ENCODE measurements at places on chromosomes 4 and X. TPM values are rescaled to one million over a fixed set of nuclear protein-coding genes. Genes with fewer than 3 reads are reported as not detected.

Gene SORCS2
- 0.17 TPM for total RNA-seq

DNA sequence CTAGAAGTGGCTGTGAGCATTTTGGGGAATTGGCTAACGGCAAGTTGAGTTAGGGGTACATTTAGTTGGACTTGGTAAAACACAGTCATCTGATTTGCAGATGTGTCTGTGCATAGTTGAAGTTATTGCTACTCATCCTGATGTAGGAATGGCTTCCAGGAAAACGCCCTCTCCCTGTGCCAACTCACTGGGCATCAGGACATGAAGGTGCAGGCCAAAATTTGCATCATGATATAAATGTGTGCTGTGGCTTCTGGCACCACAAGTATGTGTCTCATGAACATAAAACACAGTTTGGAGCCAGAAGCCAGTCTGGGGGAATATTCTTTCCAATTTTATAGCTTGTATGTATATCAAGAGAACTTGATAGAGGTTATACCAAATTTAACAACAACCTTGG is 54.2 kb upstream of the CBR4 start:
- DNase-seq, result peak; percentile 12

Gene SPATA4
- 0.66 TPM for total RNA-seq

Gene F8A3
- total RNA-seq, result 0.99 TPM

DNA sequence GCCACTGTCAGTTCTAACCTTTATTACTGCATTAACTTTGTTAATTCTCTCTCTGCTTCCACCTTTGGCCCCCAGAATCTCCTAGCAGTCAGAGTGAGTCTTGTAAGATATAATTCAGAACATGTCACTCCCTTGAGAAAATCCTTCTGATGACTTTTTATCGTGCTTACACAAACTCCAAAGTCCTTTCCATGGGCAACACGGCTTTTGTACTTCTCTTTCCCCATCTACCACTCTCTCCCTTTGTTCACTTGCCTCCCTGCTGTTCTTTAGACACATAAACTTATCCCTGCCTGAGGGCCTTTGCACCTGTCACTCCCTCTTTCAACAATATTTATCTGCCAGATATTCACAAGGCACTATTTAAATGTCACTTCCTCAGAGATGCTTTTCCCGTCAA is 64.8 kb downstream of the MAOB start:
- DNase-seq, result no peak

Gene ETDA
- total RNA-seq, result not detected

Gene FAM149A
- 9.4 TPM for total RNA-seq

DNA sequence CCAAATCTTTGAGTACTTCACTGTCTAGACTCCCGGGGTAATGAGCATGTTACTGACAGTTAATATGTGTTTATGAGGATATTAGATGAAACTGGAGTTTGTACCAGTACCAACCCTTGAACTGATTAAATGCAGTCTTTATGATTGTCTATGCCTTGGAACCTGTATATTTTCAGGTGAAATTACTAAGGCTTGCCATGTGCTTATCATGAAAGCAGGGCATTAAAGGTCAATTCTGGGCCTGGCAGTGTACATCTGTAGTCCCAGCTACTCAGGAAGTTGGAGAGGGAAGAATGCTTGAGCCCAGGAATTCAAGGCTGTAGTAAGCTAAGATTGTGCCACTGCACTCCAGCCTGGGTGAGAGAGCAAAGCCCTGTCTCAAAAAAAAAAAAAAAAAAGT is 27.6 kb downstream of the PHEX start:
- no peak for DNase-seq

GRCh38 chrX:107576392-107576791 is 51.9 kb upstream of the PRPS1 start:
- no peak for DNase-seq

DNA sequence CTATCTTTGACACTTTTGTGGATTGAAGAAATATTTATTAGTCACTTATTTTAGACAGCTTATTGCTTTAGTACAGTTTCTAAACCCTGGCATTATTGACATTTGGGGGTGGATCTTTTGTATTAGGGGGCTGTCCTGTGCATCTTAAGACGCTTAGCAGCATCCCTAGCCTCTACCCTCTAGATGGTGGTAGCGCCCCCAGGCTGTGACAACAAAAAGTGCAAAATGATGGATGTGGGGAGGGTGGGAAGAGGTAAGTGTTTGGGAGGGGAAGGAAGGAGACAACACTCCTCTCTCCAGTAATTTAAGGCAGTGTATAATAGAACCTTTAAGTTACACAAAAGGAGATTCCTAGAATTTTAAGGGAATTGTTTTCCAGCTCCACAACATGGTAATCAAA is 1210.6 kb downstream of the C4orf33 start:
- DNase-seq, result no peak

DNA sequence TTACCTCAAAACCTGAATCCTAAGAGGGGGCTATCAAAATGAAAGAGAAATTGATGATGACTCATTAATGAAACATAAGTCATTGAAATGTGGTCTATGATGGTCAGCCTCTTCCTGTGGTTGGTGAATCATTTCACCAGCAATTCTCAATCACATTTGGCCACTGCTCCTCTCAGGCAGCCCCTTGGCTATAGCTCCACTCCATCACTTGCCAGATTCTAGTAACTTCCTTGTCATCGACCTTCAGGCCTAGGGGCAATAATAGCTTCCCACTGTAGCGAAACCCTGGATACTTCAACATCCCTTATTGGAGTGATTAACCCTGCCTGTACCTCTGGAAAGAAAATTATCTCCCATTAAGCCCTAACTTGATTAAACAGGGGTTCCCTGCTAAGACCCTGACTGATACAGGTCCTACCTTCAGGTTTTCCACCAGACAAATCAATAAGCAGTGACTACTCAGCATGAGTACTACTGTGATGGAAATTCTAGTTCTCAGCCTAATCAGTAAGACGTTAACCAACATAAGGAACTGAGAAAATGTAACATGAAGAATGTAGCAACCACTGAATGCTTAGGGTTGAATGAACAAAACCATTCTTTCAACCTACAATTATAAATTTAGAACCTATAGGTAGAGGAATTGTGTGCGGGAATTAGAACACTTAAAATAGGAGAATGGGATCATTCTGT is 30.4 kb downstream of the ADH7 start:
- DNase-seq, result peak; percentile 96

DNA sequence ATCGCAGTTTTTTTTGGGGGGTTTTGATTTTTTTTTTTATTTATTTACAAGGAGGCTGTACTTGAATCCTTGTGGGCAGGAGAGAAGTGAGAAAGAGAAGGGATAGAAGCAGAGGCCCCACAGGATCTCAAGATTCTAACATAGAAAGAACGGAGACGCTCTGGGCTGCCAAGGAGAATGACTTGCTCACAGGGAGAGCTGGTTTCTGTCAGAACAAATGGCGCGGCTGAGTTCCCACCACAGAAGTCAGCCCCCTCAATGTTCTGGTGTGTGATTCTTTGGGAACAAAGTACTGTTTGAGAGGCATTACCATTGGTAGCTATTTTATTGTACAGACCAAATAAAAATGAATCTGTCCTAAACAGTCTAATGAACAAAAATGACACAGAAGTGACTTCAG is 80.6 kb downstream of the ATXN3L start:
- no peak for DNase-seq

DNA sequence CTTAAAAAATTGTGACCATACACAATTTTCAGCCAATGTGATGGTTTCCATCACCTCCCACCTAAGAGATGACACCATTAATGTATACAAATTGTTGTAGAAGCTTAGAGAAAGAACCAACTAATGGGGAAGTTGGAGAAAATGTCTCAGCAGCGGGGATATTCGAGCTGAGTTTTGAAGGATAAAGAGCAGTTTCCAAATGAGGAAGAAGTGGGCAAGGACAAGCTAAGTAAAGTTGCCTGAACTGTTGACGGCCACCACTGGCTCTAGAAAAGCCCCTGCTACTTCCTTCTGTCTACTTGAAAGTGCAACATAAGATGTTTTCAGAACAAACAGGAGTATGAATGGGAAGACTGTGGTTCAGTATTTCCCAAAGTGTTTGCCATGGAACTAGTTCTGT is 92.0 kb downstream of the CHRNA9 start:
- DNase-seq, result no peak

GRCh38 chrX:29090811-29091210 is 503.6 kb downstream of the IL1RAPL1 start:
- DNase-seq, result peak; percentile 19

Gene CLGN
- 11.8 TPM for total RNA-seq

DNA sequence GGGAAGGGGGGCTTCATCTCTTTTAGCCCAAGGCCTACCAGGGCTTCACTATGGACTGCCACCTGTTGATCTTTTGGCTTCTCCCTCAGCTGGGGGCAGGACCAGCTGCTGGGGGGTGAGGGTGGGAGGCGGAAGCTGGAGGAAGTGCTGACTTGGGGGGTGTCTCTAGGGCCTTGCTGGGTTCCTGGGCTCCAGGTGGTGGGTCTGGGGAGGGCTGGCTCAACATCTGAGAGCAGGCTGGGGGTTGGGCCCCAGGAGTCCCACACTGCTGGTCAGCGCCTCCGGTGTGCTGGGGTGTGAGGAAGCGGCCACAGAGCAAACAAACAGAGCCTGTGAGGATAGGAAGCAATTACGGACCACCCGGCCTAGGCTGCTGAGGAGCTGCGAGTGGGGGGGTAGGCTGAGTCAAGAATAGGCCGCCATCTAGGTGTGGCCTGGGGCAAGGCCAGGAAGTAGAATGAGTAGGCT is 85.7 kb downstream of the EFNB1 start:
- DNase-seq, result no peak

Gene CXCL11
- not detected for total RNA-seq

Data from fibroblast of lung (primary cell).